ENCODE measurements at places on chromosomes 7 and 10.

GRCh38 chr10:21479570-21480315, 45.7 kb downstream of the SKIDA1 start:
- DNase-seq = no peak

- DNase-seq = no peak
Observed at GRCh38 chr7:44325811-44326241, 432 bp upstream of the CAMK2B start.

- DNase-seq = no peak
Observed at GRCh38 chr7:2838873-2839578, 5.1 kb downstream of the GNA12 start.

DNA sequence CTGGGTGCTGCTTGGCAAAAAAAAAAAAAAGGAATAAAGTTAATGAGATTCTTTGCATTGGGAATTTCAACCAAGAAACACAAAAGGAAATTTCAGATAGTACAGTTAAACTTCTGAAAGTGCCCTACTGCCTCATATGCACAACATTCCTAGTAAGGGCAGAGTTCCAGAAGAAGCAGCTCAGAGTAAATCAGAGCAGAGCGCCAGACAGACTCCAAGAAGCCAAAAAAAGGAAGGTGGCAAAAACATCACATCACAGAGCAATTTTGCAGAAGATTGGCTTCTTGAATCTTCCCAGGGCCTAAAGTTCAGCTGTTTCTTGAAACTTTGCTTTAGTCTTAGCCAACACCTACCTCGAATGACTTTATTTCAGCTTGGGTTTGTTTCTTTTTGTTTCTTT, 544.1 kb downstream of the XPNPEP1 start:
- DNase-seq = no peak

- no peak for DNase-seq
Observed at GRCh38 chr7:45181286-45181960, 23.8 kb downstream of the RAMP3 start.

DNA sequence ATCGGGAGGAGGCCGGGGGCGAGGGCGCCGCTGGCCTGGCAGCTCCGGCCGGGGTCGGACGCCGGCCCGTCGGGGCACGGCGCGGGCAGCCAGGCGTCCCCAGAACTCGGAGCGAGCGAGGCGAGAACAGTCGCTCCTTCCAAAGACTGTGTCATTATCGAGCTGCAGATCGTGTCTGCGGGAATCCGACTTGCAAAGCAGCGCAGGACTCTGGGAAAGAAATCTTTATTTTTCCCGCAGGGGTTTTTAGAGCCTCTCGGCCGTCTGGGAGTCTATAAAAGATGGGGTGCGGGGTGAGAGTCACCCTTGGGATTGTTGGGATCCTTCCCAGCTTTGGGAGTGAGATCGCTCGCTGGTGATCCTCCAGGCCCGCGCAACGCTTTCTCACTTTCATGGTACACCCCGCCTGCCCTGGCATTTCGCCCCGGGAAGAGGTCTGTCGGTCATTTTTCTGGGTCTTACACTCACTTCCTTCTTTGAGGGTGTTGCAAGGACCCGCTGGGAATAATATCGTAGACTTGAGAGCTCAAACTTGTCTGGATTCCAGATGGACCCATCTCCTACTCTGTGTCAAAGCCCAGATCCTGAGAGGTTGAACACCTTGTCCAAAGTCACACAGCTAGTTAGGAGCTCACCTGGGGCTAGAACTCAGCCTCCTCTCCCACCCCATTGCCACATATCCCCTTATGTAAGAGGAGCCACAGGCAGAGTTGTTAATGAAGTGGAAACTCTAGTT, 1.0 kb downstream of the UBTD1 start:
- DNase-seq = no peak

- no peak for DNase-seq
Observed at GRCh38 chr7:30665043-30665442, 17.2 kb downstream of the CRHR2 start.

- no peak for DNase-seq
Observed at GRCh38 chr7:95304990-95305389, 19.3 kb downstream of the PON1 start.

GRCh38 chr10:15585303-15585715, 134.4 kb downstream of the ITGA8 start:
- peak; percentile 27 for DNase-seq

DNA sequence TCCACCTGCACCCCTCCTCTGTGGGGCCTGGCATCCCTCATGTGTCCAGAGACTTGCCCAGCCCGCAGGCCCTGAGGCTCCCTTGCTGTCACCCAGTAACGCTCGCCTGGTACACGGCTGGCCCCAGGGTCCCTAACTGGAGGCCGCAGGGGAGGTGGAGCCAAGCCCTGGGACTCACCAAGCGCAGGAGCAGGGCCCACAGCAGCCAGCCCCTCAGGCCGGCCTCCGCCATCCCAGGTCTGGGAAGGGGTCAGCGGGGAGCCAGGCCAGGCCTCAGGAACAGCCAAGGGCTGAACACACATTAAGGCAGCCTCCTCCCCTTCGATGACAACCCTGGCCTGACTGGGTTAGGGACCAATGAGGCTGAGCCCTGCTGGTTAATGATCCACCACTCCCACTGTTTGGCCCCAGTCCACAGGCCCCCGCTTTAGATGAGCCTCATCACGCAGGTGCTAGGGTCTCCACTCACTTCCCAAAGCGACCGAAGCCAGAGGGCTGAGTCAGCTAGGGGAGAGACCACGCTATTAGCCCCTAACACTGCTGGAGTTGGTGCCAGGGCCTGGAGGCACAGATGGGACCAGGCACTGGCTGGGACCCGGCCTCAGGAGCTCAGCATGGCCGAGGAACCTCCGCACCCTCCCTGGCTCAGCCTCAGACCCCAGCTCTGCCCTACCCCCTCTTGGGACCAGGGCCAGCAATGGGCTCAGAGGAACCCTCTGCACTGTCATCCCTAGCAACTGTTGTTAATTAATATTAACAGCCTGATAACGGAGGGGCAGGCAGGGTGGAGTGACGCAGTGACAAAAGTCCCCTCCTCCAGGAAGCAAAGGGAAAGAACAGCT, at the start of gene NPC1L1:
Gene NPC1L1, minus strand, starts transcription at position 303 of the 842 bp plus-strand sequence. Its CDS starts 71 bp downstream, at position 232.
- no peak for DNase-seq

DNA sequence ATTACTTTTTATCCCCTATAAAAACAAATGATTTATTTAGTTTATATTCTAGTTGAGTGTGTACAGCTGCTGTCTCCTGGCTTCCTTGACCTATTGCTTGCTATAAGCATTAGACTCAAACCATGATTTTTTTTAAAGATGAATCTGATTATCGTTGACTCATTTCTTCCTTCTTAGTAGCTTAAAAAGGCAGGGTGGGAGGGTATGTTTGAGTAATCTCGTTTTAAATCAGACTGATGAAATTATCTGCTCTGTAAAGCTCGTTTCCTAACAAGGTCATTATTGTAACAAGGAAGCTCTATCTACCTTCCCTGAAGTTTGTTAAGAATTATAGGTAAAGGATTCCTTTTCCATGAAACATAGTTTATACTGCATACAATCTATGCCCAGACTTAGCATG, 276.3 kb upstream of the KCND2 start:
- no peak for DNase-seq

DNA sequence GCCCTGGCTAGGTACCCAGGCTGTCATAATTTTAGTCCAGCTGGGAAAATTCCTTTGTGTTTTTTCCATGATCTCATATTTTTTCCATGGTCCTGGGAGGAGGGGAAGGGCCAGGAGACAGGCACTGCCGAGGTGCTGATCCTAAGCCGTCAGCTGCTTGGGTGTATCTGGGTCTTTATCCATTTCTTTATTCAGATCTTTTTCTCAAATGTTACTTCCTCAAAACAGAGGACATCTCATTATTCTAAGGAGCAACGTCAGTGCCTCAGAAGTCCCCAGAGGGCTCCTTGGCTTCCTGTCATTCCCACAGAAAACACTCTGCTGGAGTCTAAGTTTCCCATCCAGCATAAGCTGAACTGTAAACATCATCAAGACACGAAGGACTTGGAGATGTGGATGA, 2.8 kb upstream of the OR6V1 start:
- no peak for DNase-seq

DNA sequence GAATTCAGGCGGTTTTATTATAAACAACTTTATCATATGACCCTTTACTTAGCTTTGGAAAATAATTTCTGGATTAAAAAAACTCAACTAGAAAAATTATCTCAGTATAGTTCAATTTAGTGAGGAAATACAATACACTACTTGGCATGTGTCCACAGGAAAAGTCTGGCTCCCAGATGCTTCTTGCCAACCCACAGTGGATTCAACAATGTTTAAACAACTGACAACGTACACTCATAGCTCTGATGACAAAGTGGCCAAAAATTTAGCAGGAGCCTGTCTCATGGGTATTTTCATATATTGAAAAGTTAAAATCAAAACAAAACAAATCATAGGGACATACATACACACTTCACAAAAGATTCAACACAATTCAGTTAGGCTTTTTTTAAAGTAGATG, 158.8 kb downstream of the SKAP2 start:
- no peak for DNase-seq

DNA sequence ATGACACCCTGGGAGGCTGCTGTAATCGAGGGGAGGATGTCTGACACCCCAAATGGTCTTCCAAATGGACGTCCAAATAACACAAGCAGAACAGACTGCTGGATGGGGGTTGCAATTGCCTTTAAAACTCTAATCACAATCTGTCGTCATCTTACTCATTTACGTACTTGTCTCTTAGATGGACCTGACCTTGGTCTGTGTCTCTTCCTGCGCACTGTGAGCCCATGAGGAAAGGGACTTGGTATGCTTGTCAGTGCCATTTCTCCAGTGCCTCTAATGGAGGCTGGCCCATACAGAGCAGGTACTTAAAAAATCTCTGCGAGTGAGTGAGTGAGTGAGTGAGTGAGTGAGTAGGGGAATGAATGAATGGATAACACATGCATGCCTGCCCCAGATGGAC, 93.3 kb downstream of the DLG5 start:
- DNase-seq = no peak

DNA sequence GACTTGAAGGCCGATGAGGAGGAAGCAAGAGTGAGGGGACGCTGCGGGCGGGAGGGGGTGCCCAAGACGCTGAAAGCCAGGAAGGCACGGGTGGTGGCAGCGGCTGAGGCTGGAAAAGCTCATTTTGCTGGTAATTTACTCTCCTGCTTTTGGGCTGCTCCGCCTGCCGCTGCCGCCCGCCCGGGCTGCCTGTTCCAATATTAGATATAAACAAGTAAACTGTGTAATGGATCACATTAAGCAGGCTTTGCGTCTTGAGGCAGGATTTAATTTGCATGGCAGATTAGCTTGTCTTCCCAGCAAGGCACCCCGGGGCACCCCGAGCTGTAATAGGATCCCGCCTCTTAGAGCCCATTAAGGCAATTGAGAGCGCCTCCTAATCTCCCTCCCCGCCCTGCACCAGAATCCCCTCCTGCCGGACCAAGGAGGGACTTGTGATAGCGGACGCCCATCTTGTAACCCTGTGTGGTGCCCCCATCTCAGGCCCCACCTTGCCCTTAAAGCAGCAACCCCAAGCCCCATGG, 46.1 kb upstream of the SLF2 start:
- DNase-seq = no peak

DNA sequence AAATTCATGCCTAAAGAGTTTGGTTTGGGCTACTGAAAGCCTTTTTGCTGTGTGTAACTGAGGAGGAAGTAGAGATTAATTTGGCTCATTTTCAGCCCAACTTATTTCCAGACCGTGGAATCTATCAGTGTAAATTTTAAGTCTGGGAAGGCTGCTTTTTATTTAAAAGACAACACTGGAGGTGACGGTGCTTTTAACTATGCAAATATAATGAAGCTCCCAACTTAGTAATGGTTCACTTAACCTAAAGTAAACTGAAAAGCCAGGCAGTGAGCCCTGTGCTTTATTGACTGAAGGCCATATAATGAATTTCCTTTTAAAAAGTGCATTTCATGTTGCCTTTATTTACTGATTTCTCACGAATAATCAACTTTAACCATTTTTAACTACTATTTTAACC, 127.2 kb downstream of the NPY start:
- no peak for DNase-seq

DNA sequence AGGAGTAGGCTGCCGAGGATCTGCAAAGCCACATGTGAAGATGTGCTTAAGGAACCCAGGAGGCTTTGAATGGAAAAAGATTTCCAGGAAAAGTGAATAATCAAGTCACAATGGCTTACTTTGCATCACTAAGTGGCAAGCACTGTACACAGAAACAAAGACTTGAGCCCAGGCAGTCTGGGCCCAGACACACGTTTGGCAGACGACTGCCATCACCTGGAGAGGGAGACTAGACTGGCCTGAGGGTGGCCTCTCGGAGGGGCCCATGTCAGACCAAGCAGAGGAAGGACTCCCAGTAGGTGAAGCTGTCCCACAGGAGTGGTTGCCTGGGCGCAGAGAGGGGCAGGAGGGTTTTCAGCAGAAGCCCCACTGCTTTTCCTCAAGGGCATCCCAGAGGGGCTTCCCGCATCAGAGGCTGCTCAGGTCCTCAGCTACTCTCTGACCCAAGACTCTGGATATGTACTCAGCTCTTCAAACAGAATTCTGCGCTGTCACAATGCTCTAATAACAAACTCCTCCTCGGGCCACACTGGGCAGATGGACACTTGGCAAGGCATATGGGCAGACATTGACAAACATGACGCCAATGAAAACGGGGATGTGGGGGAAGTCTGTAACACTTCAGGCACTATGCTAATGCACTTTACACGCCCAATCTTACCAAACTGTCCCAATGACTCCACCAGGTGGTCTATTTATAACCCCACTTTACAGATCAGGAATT, 27.9 kb upstream of the FRAT2 start:
- no peak for DNase-seq

GRCh38 chr7:123924941-123925340, at the start of gene SPAM1:
Gene SPAM1, plus strand, starts transcription at chr7:123925241. Its CDS starts 28,330 bp downstream, at chr7:123953571.
- no peak for DNase-seq

GRCh38 chr10:15624401-15625196, 95.1 kb downstream of the ITGA8 start:
- no peak for DNase-seq

- DNase-seq = no peak
Observed at GRCh38 chr7:159097661-159098423, 46.8 kb downstream of the VIPR2 start.

DNA sequence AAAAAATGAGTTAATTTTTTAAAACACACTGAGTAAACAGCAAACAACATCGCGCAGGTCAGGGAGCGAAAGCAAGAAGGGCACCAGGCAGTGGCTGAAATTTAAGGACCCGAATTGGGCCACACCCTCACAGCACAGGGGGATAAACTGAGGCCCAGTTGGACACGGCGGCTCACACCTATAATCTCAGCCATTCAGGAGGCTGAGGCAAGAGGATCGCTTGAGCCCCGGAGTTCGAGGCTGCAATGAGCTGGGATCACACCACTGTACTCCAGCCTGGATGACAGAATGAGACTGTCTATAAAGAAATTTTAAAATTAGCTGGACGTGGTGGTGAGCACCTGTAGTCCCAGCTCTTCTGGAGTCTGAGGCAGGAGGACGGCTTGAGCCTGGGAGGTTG, 69.6 kb downstream of the PDGFA start:
- no peak for DNase-seq

- no peak for DNase-seq
Observed at GRCh38 chr7:100431286-100431735, 1.7 kb downstream of the MEPCE start.
